Stimulated activated CD8-positive, alpha-beta memory T cell treated with anti-CD3 and anti-CD28 coated beads, Interleukin-7, amount 100 ng/mL, for 1 hour (primary cell): ENCODE measurements at places on chromosomes 3 and 15.

DNA sequence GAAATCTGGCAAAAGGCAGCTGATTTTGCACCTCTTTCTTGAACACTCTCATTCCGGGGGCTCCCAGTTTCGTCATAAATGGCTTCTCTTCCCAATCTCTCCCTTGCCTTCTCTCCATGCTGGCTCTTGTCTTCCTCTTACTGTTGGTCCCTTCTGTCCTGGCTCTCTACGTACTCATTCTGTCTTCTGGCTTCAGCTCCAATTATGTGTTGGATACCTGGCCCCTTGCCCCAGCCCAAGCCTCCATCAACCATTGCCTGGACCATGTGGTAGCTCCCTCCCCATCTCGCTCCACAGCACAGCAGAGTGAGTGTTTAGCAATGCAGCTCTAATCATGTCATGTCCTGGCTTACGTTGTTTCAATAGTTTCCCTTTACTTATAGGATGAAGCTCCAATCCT is 21.7 kb upstream of the KY start:
- DNase-seq: no peak

GRCh38 chr3:9266716-9267115 is 17.3 kb upstream of the SRGAP3 start:
- no peak for DNase-seq

DNA sequence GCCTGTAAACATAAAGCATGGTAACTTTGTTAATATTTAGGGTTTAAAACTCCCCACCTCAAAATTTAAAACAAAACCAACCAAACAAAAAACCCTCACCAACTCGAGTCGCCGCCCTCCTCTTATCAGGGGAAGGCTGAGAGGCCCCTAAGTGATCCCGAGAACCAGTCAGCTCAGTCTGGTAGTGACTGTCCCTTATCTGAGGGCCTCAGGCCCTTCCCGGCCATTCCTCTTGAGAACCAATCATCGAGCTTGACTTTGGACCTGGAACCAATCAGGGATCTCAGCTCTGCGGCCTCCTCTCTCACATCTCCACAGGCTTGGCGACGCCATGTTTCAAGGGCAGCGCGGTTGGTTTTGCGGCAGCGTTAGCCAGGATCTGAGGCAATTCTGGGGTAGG is at the start of gene TERB2:
Gene TERB2, plus strand, starts transcription at position 300 of the 400 bp plus-strand sequence. Its CDS starts 32 bp downstream, at position 332.
- no peak for DNase-seq

DNA sequence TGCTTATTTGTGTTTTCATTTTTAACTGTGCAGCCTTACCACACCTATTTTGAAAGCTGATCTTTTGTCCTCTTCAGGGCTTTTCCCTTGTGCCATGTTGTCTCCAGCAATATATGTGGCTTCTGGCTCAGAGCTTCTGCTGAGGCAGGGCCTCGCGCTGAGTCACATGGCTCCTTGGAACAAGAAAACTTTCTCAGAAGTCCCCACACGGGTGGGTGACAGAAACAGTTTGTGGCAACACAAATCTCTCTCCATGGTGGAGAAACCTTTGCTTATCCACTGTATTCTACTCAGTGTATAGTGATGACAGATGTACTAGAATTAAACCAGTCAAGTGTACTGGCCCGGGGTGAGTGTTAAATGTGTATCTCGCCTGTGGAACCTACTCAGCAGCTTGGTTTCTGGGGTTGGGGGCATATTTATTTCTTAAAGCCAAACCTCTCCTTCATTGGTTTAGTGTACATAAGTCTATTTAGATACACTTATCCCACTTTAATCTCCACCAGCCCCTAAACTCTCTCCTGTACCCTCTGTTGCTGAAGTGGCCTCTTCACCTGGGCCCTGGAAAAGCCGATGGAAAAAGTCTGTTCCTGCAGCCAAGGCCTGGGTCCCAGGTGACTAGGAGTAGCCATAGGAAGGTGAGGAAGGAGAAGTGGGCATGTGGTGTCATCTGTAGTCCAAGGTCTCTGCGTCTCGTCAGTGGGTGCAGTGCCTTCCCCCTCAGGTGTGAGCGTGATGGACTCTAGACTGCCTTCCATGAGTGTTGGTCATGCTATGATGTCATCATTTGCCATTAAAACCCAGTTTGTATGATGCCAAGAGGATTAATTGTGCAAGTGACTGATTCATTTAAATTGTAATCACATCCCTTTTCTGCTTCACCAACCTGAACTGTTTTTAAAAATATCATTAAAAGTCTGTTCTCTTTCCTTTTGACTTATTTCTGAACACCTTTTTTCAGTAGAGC is 3.2 kb upstream of the FBXL22 start:
- DNase-seq: no peak
